ENCODE measurements at places on chromosomes 16 and 17. TPM values are rescaled to one million over a fixed set of nuclear protein-coding genes. Genes with fewer than 3 reads are reported as not detected.

The PRSS33 gene
- total RNA-seq, result not detected

The KCNG4 gene
- total RNA-seq, result not detected

The RPH3AL gene
- total RNA-seq, result 27.5 TPM

The RAB40B gene
- total RNA-seq, result 17.5 TPM

The RANBP10 gene
- total RNA-seq, result 9.5 TPM
